SHP77 (cell line): ENCODE measurements at places on chromosomes 5 and 9.

- no peak for DNase-seq
Observed at GRCh38 chr5:35036536-35036935, 11.2 kb downstream of the AGXT2 start.

DNA sequence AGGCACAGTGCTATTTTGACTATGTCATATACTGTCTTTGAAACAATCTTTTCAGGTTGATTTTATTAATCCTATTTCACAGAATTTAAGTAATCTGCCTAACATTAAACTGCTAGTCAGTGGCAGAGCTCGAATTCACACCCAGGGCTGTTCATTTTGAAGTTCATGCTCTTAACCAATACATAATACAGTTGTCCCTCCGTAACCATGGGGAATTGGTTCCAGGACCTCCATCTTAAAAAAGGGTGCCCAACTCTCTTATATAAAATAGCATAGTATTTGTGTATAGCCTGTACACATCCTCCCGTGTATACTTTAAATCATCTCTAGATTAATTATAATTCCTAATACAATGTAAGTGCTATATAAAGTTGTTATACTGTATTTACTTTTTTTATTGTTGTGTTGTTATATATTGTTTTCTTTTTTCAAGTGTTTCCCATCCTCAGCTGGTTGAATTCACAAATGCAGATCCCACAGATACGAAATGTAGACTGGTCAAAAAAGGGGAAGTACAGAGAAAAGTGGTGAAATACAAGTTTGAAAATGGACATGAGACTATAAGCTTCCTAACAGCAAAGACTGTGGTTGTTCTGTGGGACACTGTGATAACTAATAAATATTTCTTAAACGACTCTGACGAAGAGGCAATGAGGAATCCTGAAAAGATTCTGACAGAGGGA, 18.3 kb downstream of the RFX3 start:
- DNase-seq = no peak

DNA sequence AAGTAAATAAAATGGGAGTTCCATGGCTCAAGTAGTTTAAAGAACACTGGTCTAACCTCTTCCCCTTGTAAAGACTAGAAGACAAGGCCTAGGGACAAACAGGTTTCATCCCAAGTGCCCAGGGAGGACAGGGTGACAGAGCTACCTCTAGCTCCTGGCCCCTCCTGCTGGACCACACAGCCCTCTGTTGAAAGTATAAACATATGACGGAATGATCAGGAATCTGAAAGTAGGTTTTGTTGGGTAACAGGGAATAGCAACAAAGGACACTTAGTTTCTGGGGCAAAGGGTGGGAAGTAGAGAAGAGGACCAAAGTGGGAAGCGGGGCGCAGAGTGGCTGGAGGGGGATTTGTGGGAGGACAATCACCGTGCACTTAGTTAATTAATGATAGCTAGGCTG, 67.0 kb upstream of the DAB2IP start:
- DNase-seq = no peak

DNA sequence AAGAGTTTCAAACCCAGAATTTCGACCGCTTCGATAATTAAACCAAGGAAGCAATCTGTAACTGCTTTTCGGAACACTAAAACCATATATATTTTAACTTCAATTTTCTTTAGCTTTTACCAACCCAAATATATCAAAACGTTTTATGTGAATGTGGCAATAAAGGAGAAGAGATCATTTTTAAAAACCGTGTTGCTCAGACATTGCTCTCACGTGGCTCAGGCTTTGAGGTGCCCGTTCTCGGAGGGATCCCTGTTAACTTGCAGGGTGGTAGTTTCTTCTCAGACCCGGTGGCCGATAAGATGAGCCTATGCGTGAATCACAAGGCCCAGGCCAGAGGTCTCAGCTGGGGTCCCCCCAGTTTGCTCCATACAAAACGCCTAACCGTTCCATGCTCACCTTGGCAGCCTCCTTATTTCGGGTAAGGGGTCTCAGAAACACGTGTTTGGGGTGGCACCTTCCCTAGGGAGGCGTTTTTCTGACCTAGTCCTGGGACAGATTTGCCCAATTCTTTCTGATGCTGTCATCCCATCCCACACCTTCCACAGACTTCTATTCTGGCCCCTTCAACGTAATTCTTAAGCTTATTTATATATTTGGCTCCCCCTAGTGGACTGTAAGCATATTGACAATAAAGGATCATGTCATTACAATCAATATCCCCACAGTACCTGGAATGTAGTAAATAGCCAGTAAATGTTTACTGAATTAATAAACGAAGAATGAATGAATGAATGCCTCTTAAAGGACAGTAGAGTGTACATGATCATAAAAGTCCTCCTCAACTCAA, 48.1 kb downstream of the THBS4 start:
- peak; percentile 76 for DNase-seq

DNA sequence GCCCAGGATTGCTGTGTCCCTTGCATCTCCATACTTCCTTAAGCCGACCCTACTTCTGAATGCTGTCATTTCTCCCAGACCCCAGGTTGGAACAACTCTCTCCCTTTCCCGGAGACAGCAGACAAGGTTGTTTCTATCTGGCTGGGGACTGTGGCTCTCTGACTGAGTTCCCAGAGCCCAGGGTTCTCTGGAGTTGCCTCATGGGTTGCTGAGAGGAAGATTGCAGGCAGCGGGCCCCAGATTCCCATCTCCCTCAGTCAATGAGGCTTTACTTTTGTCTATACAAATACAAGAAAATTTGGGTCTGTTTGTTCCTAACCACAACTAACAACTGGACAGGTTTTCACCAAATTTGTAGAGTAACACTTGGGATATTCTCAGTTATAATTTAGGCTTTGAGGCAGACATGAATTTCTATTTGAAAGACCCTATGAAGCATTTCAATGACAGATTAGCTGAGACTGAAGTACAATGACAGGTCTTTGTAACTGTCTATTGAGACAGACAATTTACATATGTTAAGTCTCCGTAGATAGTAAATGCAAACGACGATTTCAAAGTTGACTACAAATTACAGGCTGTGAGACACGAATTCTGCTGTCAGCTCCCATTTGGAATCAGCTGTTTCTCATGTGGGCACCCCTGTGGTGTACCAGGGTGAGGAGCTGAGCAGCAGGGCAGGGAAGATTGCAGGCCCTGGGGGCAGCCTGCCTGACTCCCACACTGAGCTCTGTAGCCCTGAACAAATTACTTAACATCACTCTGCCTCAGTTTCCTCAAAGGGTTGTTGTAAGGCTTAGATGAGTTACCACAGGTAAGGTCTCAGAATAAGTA, 107.5 kb downstream of the ATP10B start:
- no peak for DNase-seq

- DNase-seq = no peak
Observed at GRCh38 chr5:113373426-113373825, 61.4 kb downstream of the TSSK1B start.

DNA sequence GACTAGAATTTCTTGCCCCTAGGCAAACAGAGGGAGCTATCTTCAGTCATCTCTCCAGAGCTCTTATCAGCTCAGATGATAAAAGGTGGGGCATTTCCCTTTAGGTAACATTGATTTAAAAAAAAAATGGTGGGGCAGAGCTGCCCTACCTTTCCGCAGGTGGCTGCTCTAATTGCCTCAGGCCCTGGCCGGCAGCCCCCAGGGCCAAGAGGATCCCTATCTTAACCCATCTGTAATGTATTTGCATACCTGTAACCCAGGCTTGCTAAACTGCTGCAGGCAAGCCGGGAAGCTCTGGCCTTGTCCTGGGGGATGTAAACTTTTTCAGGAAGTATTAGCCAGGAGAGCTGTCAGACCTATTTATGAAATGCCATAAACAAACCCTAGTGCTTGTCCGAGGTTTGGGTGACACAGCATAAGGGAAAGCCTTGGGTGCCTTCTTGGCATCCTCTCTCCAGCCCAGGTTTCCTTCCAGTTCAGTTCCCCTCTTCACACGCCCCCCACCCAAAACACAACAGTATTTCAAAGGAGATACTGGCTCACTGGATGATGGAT, 20.9 kb upstream of the ZSWIM6 start:
- no peak for DNase-seq

GRCh38 chr5:158464383-158464782, 605.4 kb upstream of the CLINT1 start:
- no peak for DNase-seq

DNA sequence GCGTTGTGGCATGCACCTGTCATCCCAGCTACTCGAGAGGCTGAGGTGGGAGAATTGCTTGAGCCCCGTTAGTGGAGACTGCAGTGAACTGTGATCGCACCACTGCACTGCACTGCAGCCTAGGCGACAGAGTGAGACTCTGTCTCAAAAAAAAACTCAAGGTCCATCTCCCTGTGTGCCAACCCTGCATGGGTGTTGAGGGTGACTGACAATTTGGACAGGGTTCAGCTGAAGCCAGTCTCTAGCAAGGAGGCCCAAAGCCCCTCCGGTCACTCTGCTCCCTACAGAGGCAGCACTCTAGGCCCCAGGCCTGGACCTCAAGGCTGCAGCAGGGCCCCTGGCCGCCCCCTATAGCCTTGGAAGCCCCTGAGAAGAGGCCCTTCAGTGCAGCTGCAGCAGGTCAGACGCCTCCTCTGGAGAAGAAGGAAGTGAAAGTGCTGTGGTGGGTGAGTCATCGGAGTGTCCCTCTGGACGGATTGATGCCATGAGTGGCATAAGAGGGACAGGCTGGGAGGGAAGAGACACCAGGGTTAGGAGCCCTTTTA, 39.2 kb upstream of the NEK6 start:
- DNase-seq = peak; percentile 12

- no peak for DNase-seq
Observed at GRCh38 chr9:23556459-23556858, 269.6 kb downstream of the ELAVL2 start.

DNA sequence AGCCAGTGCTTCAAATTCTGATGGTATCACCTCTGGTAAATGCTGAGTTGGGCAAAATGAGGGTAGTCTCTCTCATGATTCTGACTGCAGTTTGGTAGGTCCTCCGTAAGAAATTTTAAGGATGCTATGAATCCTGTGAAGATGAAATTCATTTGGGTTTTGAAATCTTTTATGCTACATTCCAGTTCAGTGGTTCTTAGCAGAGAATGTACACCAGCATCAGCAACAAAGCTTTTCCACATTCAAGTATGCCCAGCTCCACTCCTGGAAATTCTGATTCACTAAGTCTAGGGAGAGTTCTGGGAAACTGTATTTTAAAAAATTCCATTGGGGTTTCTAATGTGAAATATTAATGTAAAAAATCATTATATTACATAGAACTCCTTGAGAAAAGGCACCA, 33.6 kb upstream of the ACOT12 start:
- DNase-seq = no peak

DNA sequence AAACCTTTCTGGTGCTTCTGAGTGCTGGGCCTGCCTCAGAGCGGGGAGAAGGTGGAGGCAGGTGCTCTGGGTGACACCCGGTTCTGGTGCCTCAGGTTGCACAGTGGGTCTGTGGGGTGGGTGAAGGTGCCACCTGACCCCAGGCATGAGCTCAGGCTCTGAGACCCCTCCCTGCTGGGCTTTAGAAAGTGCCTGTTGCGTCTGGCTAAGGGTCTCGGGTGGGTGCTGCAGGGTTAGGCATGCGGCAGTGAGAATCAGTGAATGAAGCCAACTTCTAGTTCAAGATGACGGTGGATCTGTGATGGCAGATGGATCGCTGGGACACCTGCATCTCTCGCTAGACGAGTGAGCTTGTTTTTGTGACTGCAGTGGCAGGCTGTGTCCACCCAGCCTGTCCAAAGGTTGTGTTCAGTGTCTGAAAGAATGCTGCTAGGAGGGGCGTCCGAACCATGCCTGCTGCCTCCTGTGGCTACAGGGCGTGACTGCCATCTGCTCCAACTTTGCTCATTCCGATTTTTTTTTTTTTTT, 5.0 kb downstream of the SQSTM1 start:
- DNase-seq = no peak

DNA sequence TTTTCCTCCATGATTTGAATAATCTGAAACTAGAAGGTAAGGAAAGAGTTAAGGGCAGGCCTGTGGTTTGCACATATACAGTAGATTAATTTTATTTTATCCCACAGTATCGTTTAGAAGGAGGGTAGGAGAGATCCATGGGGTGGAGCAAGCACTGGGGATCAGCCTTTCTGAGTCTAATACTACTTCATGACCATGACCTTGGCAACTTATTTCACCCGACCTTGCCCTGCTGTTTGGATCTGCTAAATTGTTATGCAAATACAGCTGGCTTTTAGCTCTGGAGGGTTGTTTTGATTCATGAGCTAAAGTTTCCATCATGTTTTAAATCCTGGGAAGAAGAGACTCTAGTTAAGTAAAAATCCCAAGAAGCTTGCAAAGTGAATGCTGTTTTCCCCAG, 864 bp upstream of the GRIN3A start:
- no peak for DNase-seq

- DNase-seq = no peak
Observed at GRCh38 chr5:102873379-102873932, 118.4 kb downstream of the PAM start.
